ENCODE measurements at places on chromosomes 16 and 17. TPM values are rescaled to one million over a fixed set of nuclear protein-coding genes. Genes with fewer than 3 reads are reported as not detected.

The KRTAP4-4 gene
- total RNA-seq, result not detected

The PRDM7 gene
- total RNA-seq, result not detected

The RNF167 gene
- total RNA-seq, result 72.5 TPM

The KRTAP2-3 gene
- total RNA-seq, result not detected

Data from spinal cord (tissue), 10 donors.